Stimulated activated CD8-positive, alpha-beta memory T cell treated with anti-CD3 and anti-CD28 coated beads, Interleukin-15, amount 100 ng/mL, for 24 hours (primary cell): ENCODE measurements at places on chromosomes 13 and 19.

DNA sequence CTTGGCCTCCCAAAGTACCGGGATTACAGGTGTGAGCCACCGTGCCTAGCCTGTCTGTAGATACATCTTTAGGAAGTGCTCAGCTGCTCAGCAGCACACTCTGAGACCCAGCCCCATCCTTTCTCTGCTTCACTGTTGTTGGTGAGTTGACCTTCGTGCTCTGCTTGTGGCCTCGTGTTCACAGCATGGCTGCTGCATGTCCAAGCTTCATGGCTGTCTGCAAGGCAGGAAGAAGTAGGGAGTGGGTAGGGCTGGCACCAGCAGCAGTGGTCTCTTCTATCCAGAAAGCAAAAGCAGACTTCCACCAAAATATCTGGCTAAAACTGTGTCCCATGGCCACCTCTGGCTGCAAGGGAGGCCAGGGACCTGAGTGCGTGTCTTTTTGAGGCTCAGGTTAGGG, 14.2 kb downstream of the B3GNT8 start:
- no peak for DNase-seq

DNA sequence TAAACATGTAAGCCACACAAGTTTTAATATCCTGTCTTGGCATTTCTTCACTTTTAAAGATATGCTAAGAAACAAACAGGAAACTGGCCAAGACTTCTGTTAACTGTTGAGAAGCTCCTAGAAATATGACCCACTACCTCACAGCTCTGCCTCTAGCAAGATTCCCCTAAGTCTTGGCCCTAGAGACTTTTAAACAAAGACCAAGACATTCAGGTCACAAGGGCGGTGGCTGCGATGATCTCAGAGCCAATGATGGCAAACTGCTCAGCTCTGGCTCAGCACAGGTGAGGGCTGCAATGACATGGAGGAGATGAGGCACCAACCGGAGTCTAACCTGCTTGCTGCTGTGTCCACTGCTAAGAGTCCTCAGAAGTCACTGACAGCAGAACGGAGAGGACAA, 114.8 kb downstream of the SUCLA2 start:
- DNase-seq: no peak

- no peak for DNase-seq
Measured at GRCh38 chr13:49840675-49841074, 48.2 kb upstream of the KPNA3 start.

- no peak for DNase-seq
Measured at GRCh38 chr13:104900191-104900817, 1635.2 kb downstream of the EFNB2 start.

GRCh38 chr13:97986835-97987234, 33.4 kb downstream of the IPO5 start:
- no peak for DNase-seq

- no peak for DNase-seq
Measured at GRCh38 chr19:53088091-53088490, 15.1 kb downstream of the ZNF160 start.

- no peak for DNase-seq
Measured at GRCh38 chr13:82749551-82749950, 1132.7 kb downstream of the SLITRK1 start.

- DNase-seq: no peak
Measured at GRCh38 chr13:113658836-113659235, 838 bp upstream of the ATP4B start.
